ENCODE measurements at places on chromosomes 13 and 19.

GRCh38 chr13:95536632-95537241 lies 15.8 kb upstream of the CLDN10 start:
- no peak for DNase-seq

GRCh38 chr19:23783636-23784035 lies 24.9 kb upstream of the ZNF681 start:
- no peak for DNase-seq

DNA sequence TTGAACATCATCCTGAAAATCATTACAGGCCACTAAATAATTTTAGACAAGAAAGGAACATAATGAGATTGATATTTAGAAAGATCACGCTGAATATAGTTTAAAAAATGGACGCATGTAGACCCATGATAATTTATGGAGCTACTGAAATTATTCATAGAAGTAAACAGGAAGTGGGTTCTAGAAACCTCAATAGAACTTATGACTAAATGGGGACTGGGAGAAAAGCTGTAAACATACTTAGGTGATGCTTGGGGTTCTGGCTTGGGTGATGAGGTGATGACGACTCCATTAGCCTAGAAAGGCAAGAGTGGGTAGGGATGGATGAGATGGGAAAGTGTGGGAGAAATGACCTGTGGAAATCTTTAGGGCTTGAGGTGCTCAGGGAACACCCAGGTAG lies 484.0 kb downstream of the MYO16 start:
- no peak for DNase-seq

DNA sequence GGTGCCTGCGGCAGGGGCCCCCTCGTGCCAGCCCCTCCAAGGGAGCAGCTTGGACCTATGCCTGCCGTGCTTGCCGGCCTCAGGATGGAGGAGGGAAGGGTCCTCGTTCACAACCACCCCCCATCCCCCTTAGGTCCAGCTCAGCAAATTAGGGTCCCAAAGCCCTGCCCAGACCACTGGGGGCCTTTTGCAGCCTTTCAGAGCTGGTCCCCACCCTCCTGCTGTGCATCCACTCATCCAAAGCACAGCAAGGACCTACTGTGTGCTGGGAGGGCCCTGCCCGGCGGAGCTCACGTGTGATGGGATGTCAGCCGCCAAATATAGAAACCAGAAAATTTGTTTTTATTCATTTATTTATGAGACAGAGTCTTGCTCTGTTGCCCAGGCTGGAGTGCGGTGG lies 16.5 kb upstream of the SLC7A10 start:
- DNase-seq: no peak

DNA sequence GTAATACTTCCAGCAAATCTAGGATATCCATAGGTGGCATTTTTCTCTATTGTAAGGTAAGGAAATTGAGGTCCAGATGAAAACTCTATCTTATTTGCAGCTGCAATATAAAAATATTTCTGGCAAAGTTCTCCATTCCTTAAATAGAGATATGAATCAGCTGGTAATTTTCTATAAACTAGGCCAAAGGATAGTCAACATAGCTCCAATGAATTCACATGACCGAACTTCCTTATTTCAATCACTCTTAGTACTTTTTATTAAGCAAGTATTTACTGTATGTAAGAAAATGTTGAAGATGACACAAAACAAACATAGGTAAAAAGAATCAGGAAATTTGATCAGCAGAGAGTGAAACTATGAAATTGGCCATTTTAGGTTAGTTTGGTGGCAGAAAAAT lies 13.0 kb upstream of the LCP1 start:
- DNase-seq: no peak

GRCh38 chr19:16702123-16702522 lies 17.5 kb upstream of the NWD1 start:
- DNase-seq: no peak

DNA sequence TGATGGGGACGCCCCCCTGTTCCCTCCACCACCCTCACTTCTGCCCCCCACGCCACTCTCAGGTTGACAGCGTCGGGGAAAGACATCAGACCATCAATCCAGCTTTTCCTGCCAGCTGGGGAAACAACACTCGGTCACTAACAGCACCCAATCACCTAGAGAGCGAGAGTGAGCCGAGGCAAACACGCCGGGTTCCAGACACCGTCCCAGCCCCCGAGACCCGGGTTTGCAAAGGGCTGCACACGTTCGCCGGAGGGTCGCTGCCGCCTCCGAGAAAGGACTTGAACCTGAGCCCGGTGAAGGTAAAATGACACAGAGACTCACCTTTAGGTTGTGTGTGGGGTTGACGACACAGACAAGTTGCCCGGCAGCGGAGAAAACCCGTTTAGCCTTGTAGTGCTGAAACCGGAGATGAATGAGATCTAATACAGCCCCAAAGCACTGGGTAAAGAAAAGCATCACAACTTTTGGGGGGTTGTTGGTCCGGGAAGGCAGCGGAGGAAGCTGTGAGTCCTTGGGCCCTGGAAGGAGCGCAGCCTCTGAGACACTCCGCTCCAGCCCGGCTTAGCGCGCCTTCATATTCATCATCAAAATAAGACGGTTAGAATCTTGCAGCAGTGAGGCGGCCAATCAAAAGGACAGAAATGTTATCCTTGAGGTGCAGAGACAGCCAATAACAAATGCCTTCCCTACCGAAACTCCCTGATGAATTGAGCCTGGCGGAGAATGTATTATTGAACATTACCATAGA lies at the start of gene SIAH3:
Gene SIAH3 (minus strand): TSS at position 583 of the 751 bp plus-strand sequence. CDS start 124 bp downstream, at position 459.
- no peak for DNase-seq

All from thyroid gland (tissue), 4 donors.